ENCODE measurements at places on chromosomes 16 and 17. TPM values are rescaled to one million over a fixed set of nuclear protein-coding genes. Genes with fewer than 3 reads are reported as not detected.

GRCh38 chr16:50627419-50627818, 53.7 kb downstream of the SNX20 start:
- DNase-seq = no peak

DNA sequence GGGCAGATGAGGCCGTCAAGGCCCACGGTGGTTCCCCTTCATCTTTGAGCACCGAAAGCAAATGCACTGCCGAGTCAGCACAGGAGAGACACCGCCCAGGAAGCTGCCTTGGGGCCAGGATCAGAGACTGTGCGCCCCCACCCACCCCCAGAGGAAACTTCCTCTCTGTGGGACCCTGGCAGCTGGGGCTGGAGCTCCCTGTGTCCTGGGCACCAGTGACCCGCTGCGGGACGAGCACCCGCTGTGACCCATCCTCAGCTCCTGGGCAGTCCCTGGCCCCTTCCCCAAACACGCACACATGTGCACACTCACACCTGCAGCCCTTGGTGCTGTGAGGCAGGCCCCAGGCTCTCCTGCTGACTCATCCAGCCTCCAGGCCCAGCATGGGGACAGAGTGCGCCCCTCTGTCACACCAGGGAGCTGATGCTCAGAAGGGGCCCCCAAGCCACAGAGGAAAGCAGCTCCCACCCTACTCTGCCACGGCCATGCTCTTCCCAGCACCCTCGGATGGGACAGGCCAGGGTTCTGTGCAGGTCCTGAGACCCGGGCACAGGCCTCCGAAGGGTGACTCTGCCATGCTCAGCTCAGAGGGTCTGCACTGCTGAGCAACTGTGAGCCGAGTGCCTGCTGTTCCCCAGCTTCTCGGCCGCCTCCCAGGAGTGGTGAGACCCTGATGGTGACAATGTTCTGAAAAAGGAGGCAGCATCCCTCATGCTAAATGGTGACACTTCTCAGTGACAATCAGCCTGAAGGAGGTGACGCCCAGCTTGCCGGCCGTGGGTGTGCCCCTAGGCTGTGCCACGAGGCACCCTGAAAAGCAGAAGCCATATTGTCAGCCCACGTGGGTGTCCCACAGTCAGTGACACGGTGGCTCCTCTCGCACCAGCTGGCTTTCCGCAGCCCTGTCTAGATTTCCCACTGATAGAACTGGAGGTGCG, 3.6 kb downstream of the PIEZO1 start:
- DNase-seq = peak; percentile 85

Gene ABCA9
- 32.7 TPM for total RNA-seq

- DNase-seq = no peak
Measured at GRCh38 chr17:81414756-81415516, 19.7 kb downstream of the BAHCC1 start.

Gene PRKCB
- total RNA-seq = 2.2 TPM

GRCh38 chr16:66116163-66117002, 250.1 kb upstream of the CDH5 start:
- DNase-seq = no peak

DNA sequence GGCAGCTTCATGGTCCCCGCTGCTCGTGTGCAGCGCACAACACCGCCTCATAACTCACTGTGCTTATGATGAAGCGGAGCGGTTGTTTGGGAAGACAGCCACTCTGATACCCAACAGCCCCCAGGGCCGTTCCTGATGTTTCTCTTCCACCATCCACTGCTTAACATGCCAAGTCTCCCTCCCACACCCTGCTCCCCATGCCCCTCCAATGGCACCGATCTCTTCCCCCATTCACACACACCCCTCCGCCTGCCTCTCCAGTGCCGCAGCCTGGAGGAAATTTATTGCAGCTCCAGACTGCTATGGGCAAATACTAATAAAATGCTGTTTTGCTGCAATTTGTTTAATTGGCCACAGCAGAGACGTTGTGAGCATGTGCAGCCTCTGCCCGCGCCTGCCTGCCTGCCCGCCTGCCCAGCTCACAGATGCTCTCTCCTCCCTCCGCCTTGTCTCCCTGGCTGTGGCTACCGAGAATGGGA, 80.3 kb upstream of the LHX1 start:
- no peak for DNase-seq

GRCh38 chr17:36977066-36977465, 28.3 kb downstream of the AATF start:
- DNase-seq = no peak

DNA sequence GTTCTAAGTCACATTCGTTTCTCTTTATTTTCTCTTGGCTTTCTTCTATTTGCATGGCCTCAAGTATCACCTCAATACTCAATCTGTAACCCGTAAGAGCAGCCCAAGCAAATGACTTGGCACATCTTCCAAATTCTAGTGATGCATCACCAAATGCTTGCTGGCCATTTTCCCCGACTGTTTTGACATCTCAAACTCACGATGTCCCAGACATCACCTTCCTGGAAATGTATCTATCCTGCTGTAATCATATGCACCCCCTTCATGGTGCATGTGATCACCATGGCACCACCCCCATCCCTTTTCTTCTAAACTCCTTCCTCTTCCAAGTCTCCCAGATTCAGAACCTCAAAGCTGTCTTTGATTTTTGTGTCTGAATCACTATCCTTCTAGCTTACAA, 24.0 kb upstream of the ABCA5 start:
- DNase-seq = no peak

DNA sequence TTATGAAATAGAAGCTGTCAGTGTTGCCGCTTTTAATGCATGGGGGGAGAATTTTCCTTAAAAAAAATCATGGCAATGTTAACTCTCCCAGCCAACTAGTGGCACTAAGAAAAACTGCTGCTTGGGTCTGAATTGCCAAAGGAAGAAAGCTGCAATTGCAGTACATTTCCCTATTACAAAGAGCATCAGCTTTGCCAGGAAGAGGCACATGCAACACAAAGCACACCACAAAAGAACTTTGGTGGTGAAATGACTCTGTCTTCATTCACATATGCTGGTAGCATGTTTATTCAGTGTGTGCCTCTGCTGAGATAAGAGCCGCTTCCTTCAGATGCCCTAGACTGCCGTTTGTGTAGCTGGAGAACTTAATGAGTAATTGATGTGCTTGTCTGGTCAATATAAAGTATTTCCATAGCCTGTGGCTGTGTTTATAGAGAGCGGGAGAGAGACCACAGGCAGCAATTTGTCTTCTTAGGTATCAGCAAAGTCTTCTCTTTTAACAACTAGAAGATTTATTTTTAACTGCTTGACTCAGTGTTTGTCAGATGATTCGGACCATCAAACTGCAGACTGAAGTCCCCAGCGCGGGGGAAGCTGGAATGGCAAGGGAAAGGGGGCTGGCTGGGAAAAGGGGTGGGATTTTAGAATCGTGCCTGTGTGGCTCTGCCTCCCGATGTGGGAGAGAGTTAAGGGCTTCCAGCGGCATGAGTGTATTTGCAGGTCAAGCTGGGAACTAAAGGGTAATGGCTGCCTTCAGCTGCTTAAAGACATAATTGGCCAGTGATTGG, 115.1 kb downstream of the MRTFB start:
- DNase-seq = no peak

DNA sequence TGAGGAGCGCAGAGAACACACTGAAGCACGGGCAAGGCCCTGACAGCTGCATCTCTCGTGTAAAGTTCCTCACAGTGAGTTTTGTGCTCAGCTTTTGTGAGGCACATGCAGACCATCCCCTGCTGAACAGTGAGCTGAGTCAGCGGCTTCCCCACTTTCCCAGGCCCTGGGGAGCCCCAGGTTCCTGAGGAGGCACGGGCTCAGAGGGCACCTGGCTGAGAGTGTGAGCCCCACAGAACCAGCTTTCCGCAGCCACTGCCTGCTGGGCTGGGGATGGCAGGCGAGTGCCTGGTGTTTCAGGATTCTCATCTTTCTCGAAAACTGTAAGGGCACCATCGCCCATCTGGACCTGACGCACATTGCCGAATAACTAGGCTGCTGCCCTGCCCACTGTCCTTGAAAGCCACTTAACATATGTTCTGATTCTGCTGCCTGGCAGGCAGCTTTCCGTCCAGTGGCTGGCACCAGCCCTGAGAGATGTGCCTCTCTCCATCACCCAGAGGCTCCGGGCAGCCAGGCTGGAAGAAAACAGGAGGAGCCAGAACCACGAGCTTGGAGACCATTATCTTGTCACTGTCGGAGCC, 266.7 kb upstream of the FOXF1 start:
- no peak for DNase-seq

DNA sequence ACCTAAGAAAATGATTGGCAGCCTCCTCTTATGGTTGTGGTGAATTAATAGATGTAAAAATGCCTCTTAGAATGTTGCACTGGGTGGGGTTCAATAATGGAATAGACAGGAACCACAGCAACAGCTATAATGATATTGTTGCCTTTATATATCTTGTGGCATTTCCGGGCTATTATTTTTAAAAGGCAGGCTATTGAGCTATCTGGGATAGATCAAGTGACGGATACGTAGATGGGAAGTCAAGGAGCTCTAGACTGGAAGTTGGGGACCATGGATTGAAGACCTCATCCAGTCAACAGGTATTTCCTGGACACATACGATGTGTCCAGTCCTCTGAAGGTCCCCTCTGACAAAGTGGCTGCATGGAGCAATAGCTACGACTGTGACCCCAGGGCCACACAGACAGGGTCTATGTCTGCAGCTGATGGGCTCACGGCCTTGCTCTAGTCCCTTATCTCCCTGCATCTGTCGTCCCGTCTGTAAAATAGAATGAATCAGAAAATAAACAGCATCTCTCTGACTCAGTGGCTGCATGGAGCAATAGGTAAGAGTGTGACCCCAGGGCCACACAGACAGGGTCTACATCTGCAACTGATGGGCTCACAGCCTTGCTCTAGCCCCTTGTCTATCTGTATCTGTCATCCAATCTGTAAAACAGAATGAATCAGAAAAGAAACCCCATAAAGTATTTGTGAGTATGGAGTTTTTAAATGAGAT, 117.7 kb upstream of the FOXF1 start:
- DNase-seq = no peak

DNA sequence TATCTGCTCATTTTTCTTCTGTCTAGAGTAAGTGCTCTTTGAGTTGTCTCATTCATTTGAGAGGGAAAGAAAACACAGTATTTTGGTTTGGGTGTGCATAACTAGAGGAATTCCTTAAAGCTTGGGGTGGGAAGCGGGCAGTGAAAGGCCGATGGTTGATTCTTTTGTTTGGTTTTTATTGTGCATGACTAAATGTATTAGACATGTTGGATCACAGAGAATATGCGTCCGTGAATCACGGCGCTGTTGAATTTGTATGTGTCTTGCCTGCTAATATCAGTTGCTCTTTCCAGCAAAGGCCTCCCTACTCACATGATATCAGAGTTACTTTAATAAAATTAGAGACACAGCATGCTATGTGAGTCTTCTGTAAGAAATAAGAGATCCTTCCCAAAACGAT, 180.0 kb downstream of the CHD9NB start:
- DNase-seq = no peak

All from Right ventricle myocardium inferior (tissue), 1 donor.